Pulmonary artery endothelial cell (primary cell): ENCODE measurements at places on chromosomes 5 and 9. TPM values are rescaled to one million over a fixed set of nuclear protein-coding genes. Genes with fewer than 3 reads are reported as not detected.

DNA sequence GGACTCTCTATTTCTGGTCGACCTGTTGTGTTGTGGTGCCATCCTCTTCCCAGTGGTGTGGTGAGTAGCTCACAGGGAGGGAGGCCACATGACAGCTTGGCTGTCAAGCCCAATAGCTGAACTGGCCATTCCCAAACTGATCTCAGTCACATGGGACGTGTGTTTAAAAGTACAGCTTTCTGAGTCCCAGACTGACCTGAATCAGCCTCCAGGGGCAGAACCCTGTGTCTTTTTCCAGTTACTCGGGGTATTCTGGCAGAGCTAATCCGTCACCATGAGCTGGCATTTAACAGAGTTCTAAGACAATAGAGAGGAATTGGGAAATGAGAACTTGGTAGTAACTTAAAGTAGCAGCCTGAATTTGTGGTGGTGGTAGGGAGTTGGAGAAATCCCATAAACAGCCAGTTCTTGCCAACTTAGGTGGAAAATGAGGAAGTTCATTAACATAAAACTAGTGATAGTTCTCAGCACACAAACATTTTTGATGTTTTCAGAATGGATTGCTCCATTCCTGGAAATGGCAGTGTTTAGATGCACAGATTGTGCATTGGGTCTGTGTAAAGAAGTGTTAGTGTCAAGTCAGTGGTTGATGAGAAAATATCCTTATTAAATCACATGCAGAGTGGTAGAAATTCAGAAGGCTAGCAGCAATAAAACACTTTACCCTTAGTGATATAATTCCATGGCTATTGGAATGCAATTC is 50.9 kb downstream of the GPR107 start:
- DNase-seq = no peak

DNA sequence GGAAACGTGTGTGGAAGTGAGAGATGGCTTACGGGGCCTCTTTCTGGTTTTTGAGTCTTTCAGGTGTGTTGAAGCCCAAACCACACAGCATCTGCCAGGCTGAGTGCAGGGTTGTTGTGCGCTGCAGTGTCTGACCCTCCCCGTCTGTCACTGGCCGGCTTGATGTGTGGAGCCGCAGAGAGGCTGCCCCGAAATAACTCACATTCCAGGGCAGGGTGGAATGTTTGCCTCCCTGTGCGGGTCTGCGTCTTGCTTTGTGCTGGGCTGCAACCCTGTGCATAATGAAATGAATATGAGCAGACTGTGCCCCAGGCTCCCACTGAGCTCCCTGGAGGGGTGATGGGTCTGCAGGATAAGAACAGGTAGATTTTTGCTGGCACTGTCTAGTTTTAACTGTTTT is 9.9 kb upstream of the PLEKHG4B start:
- no peak for DNase-seq

- DNase-seq = no peak
Measured at GRCh38 chr5:3197304-3198073, 398.1 kb upstream of the IRX1 start.

DNA sequence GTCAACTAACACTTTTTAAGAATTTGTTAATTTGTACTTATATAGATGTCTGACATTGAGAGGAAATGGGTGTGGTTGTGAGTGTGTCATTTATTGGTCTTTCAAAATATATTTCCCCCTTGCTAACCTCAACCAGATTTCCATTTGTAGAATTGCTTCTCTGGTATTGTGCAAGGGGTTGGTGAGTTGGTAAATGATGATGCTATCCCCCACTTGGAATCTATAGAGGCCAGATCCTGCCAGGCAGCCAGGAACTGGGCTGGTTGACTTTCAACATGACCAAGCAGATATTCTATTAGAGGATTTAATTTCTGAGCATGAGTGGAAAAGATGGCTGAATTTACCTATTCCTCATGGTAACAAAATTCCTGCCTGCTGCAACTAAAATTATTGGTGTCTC is 306.6 kb upstream of the KIF2A start:
- no peak for DNase-seq

DNA sequence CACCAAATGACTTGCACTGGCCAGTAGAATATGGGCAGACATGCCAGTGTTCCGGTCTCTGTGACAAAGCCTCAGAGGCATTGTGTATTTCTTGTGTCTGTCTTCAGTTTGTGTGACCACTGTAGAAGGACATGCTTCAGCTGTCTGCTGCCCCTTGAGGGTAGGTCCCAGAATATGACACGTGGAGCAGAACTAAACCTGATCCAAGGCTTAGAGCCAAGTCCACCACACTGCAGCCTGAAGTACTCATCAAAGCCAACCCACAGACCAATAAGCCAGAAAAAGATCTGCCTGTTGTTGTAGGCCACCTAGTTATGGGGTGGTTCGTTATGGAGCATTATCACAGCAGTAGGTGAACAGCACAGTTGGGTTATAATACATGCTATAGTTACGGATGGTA is 468.9 kb downstream of the PSAT1 start:
- no peak for DNase-seq

- no peak for DNase-seq
Measured at GRCh38 chr9:892123-892522, 50.6 kb downstream of the DMRT1 start.

- no peak for DNase-seq
Measured at GRCh38 chr9:15426019-15426418, 3.3 kb downstream of the SNAPC3 start.

- no peak for DNase-seq
Measured at GRCh38 chr5:161190778-161191177, 338.8 kb upstream of the ATP10B start.

- DNase-seq = no peak
Measured at GRCh38 chr5:95916687-95917085, 45.0 kb downstream of the ELL2 start.

DNA sequence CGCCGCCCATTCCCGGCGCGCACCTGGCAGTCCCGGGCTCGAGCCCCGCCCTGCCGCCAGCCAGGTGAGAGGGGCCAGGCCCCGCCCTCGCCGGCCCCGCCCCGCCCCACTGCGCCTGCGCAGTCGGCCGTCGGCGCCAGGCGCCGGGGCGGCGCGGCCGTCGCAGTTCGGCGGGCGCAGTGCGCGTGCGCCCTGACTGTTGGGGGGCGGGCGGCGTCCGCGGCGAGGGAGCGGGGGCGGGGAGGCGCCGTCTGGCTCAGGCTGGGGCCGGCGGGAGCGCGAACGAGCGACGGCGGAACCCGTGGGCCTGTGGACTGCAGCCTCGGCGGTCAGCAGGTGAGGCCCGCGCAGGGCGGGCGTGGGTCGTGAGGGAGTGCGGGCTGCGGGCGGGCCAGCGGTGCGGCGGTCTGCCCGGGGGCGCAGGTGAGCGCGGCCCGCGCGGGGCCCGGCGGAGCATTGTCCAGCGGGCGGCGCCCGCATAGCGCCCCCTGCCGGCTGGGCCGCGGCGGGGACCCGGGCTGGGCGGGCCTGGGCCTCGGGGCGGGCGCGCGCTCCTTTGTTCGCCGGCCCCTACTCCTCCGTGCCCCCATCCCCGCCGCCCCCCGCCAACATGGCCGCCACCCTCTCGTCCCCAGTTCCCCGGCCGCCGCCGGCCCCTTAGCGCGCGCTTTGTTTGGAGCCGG is at the start of gene SPIN1:
SPIN1 (plus strand) TSS at position 242 of the 683 bp plus-strand sequence. CDS start 38,096 bp downstream, outside the sequence.
- no peak for DNase-seq

DNA sequence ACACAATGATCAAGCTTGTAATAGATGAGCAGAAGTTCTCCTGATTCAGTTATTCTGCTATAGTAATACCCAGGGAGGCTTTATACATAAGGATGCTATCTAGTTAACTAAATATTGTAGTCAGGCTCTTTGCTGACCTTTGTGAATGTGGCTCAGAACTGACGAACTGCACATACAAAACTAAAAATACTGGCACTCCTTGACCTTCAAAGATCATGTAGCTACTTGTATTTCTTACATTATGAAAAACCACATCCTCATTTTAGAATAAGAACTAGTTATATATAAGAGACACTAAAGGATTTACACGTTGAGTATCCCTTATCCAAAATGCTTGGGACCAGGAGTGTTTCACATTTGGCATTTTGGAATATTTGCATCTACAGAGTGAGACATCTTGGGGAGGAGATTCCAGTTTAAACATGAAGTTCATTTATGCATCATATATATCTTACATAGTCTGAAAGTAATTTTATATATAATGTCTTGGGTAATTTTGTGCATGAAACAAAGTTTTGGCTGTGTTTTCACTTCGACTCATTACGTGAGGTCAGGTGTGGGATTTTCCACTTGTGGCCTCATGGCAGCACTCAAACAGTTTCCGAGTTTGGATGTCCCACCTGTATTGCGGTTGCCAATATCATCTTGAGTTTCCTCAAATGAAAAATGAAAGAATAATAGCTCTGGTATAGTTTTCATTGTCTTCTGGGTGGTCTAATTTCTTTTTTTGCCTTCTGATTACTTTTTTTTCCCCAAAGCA is 58.4 kb upstream of the FBXL7 start:
- no peak for DNase-seq

- no peak for DNase-seq
Measured at GRCh38 chr9:127159325-127159801, 36.9 kb upstream of the ANGPTL2 start.

GRCh38 chr9:131447148-131447547 is 53.3 kb downstream of the PRRC2B start:
- no peak for DNase-seq

DNA sequence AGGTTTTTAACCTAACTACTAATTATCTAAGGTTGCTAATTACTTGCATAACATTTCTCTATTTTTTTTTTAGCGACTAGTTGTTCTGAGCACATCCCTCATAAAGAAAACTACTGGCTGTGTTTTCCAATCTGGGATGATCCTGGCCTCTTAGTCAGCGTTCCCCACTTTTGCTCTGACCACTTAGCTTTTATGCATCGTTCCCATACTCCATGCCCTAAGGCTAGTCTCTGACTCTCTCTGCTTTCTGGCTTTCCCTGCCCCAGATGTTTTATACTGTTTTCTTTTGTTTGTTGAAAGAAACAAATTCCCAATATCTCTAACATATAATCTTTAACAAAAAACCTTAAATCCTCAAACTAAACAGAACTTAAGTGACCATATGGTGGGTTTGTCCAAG is 217.9 kb downstream of the SPATA31D1 start:
- DNase-seq = no peak

DNA sequence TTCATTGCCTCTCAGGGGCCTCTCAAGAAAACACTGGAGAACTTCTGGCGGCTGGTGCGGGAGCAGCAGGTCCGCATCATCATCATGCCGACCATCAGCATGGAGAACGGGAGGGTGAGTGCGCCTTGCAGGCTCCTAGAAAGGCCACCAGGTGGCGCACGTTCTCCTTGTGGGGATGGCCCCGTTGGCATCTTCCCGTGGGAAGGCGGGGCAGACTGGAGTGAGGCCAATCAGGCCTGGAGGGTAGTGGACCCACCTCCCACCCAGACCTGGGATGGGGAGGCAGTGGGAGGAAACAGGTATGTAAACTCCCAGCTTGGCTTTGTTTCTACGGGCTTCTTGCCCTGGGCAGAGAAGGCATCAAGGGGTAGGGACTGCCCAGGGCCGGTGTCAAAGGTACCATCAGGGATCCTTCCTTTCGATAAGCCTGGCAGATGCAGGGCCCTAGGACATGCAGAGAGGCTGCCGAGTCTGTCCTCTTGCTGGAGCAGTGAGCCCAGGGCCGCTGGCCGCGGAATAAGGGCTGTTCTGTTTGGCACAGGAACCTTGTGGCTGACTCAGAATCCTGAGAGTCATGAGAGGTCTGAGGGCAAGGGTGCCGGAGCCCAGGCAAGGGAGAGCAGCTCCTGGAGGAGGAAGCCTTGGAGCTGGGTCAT is 18.9 kb upstream of the SPTLC1 start:
- DNase-seq = no peak

- no peak for DNase-seq
Measured at GRCh38 chr9:15246708-15247107, 60.3 kb downstream of the TTC39B start.

DNA sequence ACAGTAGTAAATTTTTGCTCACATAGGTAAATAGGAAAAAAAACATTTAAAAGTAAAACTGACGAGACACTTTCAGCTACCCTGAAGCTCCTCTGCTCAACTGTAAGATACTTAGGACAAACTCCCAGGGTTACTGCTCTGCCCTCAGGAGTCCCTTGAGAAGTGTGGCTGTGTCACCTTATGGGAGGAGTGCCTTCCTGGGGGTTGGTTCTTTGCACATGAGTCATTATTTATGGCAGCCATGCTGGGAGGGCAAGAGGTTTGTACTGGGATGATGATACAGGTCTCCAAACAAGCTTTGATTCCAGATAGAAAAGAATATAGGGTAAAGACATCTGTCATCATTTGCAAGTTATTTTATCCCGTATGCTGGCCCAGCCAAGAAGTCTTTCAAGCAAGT is 45.9 kb downstream of the TTC1 start:
- DNase-seq = no peak

GRCh38 chr5:93596310-93596675 is 13.3 kb downstream of the NR2F1 start:
- no peak for DNase-seq

- DNase-seq = no peak
Measured at GRCh38 chr5:155689406-155689805, 637.6 kb upstream of the SGCD start.

GRCh38 chr9:134671341-134672113 is 29.9 kb downstream of the COL5A1 start:
- no peak for DNase-seq

DNA sequence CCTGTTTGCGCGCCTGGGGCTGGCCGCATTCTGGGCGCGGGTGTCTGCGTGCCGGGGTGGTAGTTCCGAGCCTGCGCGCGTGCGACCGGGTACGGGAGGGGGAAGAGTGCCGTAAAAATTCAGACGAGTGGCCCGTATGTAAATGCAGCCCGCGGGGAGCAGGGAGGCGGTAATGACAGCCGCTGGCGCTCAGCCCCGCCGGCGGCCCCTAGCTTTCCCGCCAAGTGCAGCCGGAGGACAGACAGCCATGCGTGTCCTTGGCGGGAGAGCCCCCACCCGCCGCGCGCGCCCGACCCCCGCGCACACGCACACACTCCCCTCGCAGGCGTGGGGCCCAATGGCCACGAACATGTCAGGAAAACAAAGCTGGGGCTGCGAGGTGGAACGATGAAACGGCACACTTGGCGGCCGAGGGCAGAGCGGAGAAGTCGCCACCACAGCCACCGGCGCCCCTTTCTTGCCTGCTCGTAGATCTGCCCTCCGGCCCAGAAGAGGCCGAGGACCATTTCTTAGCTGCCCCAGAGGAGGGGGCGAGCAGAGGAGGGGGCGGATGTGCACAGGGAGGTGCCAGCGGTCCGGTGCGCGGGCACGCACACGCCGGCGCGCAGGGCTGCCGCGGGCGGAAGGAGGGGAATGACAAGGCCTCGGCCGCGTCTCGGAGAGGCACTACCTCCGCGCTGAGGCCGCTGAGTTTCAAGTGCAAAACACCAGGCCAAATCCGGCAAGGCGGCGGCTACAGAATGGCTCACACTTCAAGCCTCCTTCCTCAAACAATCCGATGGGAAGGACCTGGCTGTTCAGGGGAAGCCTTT is 208.4 kb downstream of the MEF2C start:
- no peak for DNase-seq

The PHPT1 gene
- total RNA-seq = 150 and 171 TPM in 2 replicates

The PCDHGC5 gene
- 0.33 and 0.53 TPM in 2 replicates for total RNA-seq

The AGXT2 gene
- total RNA-seq = not detected in 2 replicates

The PGM5 gene
- total RNA-seq = 0.07 and 0.26 TPM in 2 replicates

The NME5 gene
- 1.1 and 1.2 TPM in 2 replicates for total RNA-seq

The CARTPT gene
- not detected in 2 replicates for total RNA-seq

The NUDT12 gene
- total RNA-seq = 3.4 and 7.6 TPM in 2 replicates

The SPDL1 gene
- total RNA-seq = 18.5 and 34.1 TPM in 2 replicates

The PCA3 gene
- total RNA-seq = 0.79 and 1.2 TPM in 2 replicates

The GFI1B gene
- not detected in 2 replicates for total RNA-seq

The SPATA31D3 gene
- not detected in 2 replicates for total RNA-seq

The KIF24 gene
- total RNA-seq = 2.5 and 4.4 TPM in 2 replicates

The TUBB4B gene
- total RNA-seq = 279 and 476 TPM in 2 replicates

The FRMD3 gene
- 11.5 and 17.2 TPM in 2 replicates for total RNA-seq

The ARL14EPL gene
- total RNA-seq = 0.13 and 0.39 TPM in 2 replicates

The PCDH1 gene
- total RNA-seq = 135 and 143 TPM in 2 replicates

The PHF24 gene
- total RNA-seq = not detected in 2 replicates
